ENCODE measurements at places on chromosomes 7 and 10.

DNA sequence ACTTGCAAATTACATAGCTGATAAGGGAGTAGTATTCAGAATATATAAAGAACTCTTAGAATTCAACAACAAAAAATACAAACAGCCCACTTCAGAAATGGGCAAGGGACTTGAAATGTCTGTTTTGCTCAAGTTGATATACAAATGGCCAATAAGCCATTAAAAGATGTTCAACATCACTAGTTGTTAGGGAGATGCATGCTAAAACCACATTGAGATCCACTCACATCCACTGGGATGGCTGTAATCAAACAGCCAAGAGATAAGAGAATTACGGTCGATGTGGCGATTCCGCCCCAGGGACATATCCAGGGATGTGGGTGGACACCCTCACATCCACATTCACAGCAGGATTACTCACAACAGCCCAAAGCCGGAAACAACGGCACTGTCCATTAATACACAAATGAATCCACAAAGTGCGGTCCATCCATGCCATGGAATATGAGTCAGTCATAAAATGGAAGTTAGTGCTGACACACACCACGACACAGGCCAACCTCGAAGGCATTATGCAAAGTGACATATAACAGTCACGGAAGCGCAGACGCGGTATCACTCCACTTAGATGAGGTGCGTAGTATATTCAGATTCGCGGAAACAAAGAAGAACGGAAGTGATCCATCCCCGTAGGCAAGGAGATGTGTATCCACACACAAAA, 227.8 kb downstream of the DNAJB6 start:
- DNase-seq = no peak

GRCh38 chr10:47367646-47368045, 16.4 kb downstream of the ZNF488 start:
- DNase-seq = no peak

GRCh38 chr10:15320522-15321203, 50.4 kb downstream of the FAM171A1 start:
- DNase-seq = no peak

GRCh38 chr7:126533715-126534114, 719.0 kb downstream of the GRM8 start:
- DNase-seq = no peak

GRCh38 chr10:5958077-5958476, 19.3 kb downstream of the IL15RA start:
- no peak for DNase-seq

GRCh38 chr10:124151466-124152095, 58.2 kb upstream of the CHST15 start:
- no peak for DNase-seq

GRCh38 chr7:158358926-158359645, 228.5 kb downstream of the PTPRN2 start:
- no peak for DNase-seq

DNA sequence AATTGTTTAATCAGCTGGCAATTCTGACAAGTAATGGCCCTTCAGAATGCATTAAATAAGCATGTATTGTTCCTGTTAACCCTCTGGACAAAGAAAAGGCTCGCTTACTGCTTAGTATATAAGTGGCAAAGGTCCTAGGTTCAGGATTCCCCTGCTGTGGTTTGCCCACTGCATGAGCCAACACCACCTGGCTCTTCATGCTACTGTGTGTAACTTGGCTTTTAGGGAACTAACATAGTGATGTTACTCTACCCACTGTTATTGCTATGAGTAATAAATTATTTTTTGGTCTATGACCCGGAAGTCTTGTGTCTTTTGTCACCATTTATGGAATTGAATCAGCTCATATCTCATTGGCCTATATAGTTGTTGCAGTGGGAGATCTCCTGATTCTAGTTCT, 791.7 kb upstream of the PHF14 start:
- DNase-seq = no peak

- DNase-seq = no peak
Observed at GRCh38 chr7:55912748-55913158, 25.5 kb downstream of the ZNF713 start.

DNA sequence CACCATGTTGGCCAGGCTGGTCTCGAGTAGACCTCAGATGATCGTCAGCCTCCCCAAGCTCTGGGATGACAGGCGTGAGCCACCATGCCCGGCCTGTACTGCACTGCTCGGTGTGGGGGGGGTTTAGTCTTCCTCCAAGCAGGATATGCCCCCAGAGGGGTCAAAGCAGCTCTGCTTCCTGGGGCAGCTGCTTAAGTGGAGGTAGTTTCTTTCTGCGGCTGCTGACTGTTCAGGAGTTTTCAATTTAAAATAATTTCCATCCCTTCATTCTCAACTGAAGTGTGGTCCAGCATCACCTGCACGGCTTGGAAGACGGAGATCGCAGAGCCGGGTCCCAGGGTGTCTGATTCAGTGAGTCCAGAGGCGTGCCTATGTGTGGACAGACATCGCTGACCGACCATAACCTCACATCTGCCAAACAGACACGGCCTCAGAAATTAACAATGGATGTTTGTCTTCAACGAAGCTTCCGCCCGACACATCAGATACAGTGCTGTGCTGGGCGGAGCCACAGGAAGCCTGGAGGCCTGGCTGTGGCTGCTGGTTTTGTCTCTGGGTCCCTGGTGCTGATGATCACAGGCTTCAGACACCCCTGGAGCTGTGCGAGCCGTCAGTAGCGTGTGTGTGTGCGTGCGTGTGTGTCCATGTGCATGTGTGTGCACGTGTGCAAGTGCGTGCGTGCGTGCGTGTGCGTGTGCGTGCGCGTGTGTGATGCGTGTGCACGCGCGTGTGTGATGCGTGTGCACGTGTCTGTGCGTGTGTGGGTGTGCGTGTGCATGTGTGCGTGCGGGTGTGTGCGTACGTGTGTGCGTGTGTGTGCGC, 226.5 kb upstream of the PITRM1 start:
- no peak for DNase-seq

DNA sequence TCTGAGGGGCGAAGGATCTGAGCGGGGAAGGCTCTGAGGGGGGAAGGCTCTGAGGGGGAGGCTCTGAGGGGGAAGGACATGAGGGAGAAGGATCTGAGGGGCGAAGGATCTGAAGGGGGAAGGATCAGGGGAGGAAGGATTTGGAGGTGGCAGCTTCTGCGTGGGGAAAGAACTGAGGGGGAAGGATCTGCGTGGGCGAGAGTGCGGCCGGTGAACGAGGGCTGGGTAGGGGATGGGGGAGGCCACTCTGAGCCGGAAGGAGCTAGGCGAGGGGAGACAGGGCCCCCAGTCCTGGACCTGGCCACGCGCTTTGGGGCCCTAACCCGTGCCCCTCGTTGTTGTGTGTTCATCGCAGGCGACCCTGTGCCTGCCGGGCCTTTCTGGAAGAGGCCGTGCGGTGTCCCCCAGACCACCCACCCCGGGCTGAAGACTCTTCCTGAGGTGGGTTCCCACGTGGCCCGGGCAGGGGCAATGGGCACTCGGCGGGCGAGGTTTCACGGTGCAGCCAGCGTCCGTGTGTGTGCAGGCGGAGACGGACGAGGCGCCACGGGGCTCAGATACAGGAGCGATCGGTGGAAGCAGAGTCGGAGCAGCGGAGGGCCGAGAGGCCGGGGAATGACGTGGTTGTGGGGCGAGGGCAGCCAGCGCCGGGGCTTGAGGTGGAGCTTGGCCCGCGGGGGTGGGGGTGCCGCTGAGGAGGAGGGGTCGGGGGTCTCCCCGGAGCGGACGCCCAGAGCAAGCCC, 2.0 kb downstream of the CALY start:
- no peak for DNase-seq

GRCh38 chr10:99279626-99280111, 44.0 kb upstream of the HPSE2 start:
- DNase-seq = no peak

GRCh38 chr10:65528986-65529385, 1396.8 kb upstream of the LRRTM3 start:
- DNase-seq = no peak

GRCh38 chr10:100826983-100827818, 81.8 kb downstream of the PAX2 start:
- no peak for DNase-seq

DNA sequence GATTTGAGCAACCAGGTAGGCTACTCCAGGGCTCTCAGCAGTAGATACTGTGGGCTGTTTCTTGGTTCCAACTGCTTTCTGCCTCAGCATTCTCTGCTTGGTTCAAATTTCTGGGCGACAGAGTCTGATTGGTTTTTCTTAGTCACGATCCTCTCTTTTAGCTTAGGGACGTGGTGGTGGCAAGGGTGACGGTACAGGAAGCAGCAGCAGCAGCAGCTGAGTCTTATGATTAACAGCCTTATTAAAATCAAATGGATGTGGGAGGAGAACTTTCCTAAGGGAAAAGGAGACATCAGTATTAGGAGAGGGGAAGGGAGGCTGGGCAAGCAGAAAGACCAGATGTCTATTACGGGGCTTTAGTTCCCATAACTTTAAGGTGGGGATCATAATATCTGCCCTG, 156.5 kb upstream of the PLPP4 start:
- no peak for DNase-seq

DNA sequence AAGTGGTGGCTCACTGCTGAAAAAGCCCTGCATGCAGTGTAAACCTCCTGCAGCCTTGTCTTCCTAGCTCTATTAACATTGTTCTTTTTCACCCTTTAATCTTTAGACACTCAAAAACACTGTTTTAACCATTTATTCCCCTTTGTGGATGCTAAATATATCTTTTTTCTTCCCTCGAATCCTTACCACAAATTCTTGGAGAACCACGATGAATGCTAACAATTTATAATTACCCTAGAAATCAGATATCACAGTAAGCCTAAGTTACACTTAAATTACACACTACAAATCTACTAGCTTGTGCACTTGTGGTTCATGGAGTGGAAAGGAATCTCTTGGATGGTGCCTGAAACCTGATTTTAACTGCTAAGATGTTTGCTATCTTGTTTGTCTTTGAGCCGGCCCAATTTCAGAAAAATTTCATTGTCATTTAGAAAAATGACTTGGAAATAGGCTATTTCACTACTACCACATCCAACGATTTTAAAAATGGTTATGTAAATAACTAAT, 125.1 kb upstream of the NOBOX start:
- peak; percentile 48 for DNase-seq

DNA sequence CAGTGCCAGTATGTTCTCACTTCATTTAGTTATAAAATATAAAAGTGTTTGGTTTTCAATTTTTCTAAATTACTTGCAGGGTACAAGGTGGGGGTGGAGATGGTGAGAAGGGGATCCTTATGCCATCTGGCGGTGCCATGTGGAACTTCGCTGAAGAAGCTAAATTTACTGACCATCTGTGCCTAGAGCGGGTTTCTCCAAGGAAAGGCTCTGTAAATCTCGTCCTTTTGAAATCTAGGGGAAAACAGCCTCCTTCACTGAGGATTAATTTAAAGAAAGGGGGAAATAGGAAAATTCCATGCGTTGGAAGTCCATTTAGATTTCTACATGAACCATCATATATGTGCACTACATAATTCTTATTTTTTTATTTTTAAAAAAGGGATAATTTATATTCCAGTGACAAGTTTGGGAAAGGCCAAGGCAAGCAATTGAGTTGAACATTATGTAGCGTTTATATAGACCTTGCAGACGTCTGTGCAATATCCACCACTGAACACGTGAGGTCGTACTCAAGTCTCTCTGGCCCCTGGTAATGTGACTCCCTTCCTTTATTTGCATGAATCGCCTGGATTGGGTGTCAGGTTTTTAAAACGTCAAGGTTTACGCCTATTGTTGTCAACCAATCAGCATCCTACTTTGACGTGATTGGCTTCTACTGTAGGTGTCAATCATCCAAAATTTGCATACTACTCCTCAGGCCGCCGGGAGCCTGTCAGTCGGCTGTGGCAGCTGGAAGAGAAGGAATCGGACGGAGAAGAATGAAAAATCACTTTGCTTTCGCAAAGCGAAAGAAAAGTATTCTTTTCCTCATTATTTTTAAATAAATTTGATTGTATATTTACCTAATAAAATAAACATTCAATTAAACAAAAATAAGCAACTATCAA, 297.1 kb upstream of the NFE2L3 start:
- DNase-seq = peak; percentile 100

DNA sequence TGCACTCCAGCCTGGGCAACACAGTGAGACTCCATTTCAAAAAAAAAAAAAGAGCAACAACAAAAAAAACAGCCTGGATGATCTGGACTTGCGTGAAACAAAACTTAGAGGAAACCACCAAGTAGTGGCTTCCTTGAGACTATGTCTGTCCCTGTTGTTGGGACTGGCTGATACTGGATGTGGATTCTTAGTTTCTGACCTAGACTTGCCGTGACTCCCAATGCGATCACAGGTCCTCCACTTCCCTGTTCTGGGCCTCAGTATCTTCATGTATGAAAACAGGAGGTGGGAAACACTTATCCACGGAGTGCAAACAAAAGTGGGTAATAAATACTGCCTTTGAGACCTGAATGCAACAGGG, 125.7 kb downstream of the PRPF18 start:
- DNase-seq = no peak

DNA sequence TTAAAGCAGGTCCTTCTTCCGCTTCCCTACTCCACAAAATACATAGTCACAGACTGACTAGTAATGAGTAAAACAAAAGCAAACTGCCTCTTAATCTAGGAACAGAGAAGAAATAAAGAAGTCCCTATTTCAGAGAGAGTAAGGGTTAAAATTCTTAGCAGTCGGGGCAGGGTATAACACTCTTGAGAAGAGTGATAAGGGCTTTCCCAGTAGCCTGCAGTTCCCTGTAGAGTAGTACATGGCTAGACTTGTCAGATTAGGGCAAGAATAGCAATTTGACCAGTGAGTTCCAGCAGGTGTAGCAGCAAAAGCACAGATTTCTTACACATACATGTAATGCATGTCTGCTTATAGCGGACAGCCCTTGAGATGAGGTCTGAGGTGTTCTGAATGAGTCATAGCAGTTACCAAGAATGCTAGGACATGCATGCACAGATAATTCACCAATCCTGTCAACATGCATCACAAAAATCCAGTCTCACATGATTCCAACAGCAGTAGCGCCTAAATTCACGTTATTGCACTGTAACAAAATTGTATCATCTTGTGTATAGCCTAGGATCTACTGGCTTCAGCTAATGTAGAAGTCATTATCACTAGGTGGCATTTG, 40.7 kb downstream of the BTRC start:
- no peak for DNase-seq

DNA sequence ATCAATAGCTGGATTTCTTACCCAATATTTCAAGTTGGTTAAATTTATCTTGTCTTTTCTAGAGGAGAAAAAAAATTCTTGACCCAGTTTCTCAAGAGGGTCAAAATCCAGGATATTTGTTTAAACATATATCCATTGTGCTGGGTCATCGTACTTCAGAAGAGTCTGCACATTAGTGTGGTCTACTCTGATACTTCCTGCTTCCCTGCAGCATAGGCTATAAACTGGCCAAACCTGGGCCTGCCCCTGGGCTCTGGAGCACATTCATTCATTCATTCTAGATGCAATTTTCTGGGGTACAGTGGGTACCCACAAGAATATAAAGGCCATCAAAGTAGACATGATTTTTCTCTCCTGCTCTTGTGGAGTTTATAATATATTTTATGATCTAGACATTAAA, 142.1 kb upstream of the WNT16 start:
- no peak for DNase-seq

GRCh38 chr7:34991938-34992840, 45.1 kb downstream of the DPY19L1 start:
- peak; percentile 88 for DNase-seq

DNA sequence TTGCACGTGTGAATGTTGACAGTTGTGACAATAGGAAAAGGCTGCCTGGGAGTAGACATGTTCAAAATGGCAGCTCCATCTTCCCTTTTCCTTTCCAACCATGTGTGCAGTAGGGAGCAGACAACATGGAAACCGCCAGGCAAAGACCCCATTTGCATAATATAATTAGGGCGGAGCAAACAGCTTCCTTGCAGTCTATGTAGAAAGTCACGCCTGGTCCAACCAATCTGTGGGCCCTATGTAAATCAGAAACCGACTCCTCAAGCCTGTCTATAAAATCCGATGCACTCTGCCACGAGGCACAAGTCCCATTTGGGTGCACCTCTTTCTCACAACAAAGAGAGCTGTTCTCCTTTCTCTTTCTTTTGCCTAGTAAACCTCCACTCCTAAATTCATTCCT, 19.6 kb downstream of the NEBL start:
- DNase-seq = no peak

Measured in ACHN (cell line).